ENCODE measurements at places on chromosomes 4 and X.

DNA sequence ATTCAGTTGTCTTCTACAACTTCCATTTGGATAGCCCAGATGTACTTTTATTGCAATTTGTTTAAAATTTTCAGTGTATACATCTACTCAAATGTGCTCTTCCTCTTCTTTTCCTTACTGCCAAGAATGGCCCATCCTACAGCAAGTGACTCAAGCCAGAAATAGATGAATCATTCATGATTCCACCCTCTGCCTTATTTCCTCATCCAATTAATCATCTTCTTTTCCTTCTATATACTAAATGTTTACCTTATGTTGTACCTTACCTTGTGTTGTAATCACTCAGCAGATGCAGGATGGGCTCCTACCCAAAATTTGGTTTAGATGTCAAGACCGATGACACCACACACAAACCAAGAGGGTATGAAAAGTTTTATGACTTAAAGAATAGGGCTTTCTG lies 437.8 kb downstream of the GRXCR1 start:
- DNase-seq: no peak

DNA sequence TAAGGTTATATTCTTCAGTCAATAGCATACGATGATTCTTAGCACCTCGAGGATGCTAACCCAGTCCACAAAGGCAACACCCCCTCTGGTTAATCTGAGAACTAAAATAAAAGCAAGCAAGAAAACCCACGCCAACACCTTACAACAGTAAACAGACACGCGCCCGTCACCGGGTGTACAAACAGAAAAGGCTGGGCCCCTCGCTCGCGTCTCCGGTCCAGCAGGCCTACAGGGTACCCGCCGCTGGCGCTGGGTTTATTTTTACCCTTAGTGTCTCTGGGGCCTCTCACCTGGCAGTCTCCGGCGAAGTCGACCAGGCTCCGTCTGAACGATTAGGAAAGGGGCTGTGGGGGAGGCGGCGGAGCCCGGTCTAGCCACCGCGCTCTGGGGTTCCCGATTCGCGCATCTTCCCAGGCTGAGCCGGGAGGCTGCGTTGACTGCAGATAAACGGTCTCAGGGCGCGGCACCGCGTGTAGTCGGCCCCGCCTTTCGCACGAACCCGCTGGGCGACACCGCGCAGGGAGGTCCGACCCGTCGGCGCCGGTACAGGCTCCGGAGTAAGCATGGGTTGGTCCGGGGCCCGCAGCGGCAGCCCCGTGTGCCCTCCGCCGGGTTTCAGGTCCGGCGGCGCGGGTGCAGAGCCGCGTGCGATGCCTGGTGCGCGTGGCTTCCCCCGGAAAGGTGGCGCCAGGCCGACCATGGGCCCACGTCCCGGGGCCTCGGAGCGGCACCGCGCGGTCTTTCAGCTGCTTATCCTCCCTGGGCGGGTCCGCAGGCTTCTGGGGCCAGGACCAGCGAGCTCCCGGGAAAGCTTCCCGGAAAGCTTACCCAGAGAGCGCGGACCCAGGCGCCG lies 441 bp downstream of the SLC9B2 start:
- peak; percentile 56 for DNase-seq

- no peak for DNase-seq
Measured at GRCh38 chr4:165874791-165875371, 1.8 kb downstream of the TLL1 start.

DNA sequence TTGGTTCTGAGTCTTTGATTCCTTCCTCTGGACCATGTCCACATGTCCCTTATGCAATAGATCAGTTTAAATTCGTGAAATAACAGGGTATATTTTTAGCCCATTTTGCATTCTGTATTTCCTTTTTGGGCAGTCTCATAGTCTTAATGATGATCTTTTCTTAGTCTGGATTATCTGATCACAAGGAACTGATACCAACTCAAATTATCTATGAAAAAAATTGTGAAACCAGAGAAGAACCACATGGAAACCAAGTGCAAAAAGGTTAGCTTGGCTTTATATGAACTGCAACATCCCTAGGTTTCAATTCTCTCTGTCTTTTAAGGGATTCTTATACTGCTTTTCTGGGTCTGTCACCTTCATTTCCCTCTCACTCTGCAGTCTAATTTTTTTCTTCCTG lies 608.6 kb upstream of the AADAT start:
- DNase-seq: no peak

GRCh38 chr4:60611762-60612496 lies 588.2 kb upstream of the ADGRL3 start:
- DNase-seq: peak; percentile 3

GRCh38 chr4:53863736-53864365 lies 200.6 kb downstream of the CHIC2 start:
- DNase-seq: no peak

DNA sequence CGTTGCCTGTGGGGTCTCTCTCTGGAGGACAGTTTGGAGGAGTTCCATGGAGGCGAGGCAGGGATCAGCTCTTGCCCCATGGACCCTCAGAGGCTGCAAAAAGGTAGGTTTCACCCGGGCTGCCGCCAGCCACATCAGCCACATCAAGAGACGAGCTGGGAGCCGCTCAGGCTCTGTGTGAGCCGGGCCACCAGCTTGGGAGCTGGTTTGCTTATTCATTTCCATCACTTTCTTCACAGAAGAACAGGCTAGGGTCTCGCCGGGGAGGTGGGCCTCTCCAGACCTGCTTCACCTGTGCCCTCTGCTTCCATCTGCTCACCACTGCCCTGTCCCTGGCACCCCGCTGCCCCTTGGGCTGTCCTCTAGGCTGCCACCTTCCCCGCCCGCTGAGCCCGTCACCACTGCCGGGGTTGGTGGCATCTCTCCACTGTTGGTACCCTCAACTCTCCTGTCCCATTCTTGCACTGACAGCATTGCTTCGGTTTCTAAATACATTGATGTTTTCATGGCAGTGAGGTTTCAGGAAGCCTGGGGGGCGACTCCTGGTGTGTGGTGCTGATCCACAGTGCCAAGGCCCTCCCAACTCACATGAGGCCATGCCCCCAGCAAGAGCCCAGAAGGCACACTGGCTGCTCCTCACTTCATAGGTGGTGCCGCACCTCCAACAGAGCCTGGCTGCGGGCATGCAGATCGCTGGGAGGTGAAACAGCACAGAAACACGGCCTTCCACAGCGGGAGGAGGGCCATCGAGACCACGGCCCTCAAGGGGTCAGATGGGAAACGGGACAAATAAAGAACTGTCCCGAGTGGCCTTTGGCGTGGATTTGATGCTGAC lies 4.5 kb upstream of the TREX2 start:
- no peak for DNase-seq

DNA sequence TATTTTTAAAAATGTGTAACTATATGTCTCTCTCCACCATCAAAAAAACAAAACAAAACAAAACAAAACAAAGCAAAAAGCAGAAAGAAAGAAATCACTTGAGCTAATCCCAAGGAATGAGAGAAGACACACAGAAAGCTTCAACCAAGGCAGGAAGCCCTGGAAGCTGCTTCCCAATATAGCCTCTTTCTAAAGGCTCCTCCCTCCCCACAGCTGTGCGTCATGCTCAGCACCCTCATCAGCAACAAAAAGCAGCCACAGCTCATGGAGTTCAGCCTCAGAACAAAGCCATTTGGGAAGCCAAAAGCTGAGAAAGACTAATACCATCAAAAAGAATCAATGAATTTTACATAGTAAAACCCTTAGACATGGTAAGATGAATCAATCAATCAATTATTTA lies 501.6 kb upstream of the SMIM31 start:
- DNase-seq: no peak

- DNase-seq: no peak
Measured at GRCh38 chr4:122119739-122120138, 32.4 kb upstream of the BLTP1 start.

GRCh38 chr4:34732176-34732950 lies 1512.0 kb downstream of the ARAP2 start:
- no peak for DNase-seq

DNA sequence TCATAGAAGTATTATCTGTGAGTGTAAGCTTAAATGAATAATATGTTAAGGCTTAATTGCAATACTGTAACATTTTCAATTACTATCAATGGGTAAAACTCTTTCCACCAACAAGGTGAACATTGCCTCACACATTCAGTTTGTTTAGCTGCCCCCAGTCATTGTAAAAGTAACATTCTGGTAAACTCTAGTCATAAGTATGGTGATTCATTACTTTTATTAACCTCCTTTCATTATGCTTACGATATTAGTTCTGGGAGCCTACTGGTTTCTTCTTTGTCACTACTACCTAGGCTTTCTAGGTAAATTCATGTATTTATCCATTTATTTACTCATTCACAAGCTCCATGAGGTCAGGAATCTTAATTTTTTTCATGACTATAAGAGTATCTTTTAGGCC lies 412.8 kb upstream of the SLIT2 start:
- no peak for DNase-seq

- no peak for DNase-seq
Measured at GRCh38 chrX:37690119-37690518, 4.5 kb downstream of the XK start.

DNA sequence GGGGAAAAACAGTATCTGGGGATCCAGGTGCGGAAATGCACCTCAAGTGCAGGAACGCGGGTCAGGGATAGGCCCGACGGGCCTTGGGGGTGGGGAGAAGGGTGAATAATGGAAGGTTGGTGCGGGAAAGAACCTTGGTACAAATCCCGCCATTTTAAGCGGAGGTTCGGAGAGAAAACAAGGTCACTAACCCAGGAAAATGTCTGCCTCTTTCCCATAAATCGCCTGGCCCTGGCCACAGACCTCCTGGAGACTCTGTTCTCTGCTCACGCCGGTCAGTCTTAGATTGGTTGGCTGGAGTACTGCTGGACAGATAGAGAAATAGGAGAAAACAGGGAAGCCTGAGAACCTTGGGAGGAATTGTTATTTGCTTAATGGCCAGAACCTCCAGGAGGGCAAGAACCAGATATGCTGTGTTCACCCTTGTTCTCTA lies 897 bp upstream of the FBXL5 start:
- no peak for DNase-seq

- DNase-seq: no peak
Measured at GRCh38 chr4:41197996-41198395, 16.3 kb downstream of the APBB2 start.

DNA sequence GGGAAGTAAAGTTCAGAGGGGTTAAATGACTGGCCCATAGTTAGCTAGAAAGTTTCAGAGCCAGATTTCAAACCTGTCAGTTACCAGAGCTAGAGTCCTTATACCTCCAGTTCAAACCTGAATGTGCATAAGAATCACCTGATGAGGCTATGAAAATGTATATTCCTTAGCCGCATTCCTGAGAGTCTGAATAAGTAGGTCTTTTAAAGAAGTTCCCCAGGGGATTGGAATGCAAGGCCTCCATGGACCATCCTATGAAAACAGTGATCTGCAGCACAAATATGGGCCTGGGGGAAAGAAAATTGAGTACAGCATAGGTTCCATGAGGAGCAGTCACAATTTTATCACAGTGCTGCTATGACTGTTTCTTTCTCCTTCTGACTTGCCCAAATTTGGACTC lies 263.9 kb upstream of the CXorf66 start:
- DNase-seq: no peak

DNA sequence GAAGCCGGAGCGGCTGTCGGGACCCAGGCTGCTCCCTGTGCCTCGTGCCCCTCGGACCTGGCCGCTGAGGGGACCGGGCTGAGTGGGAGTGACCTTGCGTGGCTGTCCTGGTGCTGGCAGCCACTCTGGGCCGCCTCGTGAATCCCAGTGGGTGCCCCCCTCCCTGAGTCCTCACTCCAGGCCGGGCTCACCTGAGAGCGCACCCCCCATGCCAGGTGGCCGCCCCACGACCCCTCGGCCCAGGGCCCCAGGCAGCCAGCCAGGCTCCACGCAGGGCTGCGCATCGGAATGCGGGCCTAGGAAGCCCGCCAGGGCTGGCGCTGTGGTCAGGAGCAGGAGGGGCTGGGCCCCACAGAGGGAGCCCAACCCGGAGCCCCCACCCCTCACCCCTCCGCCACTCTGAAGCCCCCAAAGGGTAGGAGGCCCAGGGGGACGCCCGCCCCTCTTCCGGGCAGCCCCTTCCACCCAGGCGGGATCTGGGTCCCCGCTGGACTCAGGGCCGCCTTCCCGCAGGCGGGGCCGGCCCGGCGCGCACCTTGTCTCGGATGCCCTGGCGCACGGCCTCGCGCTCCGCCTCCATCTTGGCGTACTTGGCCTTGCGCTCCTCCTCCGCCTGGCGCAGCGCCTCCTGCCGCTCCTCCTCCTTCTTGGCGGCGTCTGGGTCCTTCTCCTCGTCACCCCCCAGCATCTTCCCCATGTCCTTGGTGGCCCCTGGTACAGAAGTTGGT lies 33.9 kb downstream of the CPLX1 start:
- DNase-seq: no peak

GRCh38 chrX:13304052-13304451 lies 15.8 kb downstream of the ATXN3L start:
- no peak for DNase-seq

DNA sequence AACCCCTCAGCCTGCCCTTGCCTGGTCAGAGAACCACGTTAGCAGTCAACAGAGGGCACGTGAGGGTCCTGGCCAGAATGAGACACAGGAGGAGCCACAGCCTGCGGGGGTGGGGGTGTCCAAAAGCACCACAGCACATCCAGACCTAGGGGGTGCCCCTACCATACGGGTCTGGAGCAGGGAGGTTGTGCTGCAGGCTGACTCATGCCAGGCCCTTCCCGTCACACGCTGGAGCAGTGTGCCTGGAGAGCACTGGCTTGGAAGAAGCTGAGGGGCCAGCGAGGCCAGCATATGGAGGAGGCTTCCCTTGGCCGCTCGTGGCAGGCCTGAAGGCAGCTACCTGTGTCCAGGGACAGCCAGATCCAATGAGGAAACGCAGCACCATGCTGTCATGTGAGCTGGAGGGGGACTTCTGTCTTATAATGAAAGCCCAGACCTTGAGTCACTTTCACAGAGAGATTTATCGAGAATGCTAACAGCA lies 1.5 kb upstream of the IRAK1 start:
- DNase-seq: no peak

GRCh38 chr4:64464581-64464980 lies 55.3 kb upstream of the TECRL start:
- no peak for DNase-seq

GRCh38 chr4:174494146-174494545 lies 28.1 kb downstream of the HPGD start:
- no peak for DNase-seq

DNA sequence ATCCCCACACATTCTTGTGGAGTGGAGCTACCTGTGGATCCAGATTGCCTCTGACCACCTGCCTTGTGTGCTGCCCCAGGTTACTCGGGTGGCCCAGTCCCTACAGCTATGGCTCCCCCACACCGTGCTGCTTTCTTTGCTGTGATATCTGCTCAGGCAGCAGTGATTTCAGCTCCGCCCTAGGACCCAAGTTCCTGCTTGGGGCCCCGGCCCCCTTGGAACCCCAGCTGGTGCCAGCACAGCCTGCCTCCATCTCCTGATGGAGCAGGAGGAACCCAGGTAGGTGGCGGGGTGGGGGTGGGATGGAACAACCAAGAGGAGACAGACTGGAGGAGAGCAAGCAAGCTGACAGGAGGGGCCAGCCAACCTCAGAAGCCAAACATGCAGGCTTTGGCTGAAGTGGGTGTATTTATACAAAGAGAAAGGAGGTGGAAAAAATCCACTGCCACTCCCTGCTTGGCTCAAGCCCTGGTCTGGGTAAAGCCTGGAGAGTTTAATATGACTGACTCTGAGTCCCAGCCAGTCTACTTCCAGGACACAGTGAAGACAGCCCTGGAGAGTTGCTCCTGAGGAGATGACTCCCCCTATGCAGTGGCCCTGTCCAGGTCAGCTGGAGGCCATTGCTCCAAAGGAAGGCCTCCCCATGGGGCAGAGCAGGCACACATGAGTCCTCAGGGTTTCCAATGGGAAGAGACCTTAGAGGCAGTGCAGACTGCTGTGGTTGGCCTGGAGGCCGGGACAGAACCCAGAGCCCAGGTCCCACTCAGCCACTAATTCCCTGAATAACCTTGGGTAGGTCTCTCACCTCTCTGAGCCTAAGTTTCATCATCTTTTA lies 197.1 kb upstream of the MAMLD1 start:
- no peak for DNase-seq

GRCh38 chrX:130741584-130741983 lies 161.4 kb downstream of the ENOX2 start:
- DNase-seq: no peak
